Activated CD4-positive, alpha-beta T cell treated with anti-CD3 and anti-CD28 coated beads, Interleukin-2, Interleukin-6, amounts not matched to agents 100 ng/mL and 50 ng/mL, durations not matched to agents 16 hours and 8 hours (primary cell): ENCODE measurements at places on chromosomes 12 and 14.
A peak's percentile ranks its signal among the peaks of the same experiment; 100 is the strongest.

GRCh38 chr12:12240662-12241340 lies 26.0 kb downstream of the LRP6 start:
- DNase-seq, result no peak

- peak; percentile 7 for DNase-seq
These were observed 592 bp upstream of the KCNK10 start for GRCh38 chr14:88323523-88324199.

GRCh38 chr12:30870491-30871265 lies 55.9 kb upstream of the TSPAN11 start:
- no peak for DNase-seq

DNA sequence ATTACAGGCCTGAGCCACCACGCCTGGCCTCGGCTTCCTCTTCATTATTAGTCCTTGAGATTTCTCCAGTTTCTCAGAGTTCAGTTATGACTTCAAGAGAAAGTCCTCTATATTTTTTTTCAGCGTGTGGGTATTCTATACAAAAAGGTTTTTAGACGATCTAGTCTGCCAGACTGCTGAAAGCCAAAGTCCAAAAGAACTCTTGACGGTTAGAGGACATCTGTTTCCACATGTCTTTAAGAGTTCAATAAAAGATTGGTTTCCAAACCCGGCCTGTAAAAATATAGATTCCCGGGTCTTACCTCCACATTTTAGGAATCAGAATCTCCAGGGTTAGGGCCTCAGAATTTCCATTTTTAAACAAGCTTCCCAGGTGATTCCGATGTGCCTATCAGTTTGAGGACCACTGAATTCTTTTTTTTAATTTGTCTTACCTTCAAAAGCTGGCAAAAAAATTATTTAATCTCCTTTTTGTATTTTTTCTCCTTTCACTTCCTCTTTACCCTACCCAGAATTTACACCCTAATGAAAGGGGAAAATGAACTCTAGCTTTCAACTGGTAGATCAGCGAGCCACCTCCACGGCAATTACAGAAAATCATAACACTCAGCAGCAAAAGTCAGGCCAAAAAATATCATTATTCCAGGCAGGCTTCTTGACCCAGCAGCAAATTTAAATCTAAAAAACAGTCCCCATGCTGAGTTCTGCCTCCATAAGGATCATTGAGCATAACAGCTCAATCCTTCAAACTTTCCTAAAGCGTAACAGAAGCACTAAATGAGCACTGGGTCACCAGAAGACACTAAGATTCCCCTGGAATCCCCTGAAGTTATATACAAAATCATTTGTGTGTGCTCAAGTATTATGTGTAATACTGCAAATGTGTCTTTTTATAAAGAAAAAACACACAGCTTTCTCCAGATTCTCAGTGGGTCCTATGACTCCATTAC lies 8.7 kb downstream of the NT5DC3 start:
- DNase-seq, result no peak

GRCh38 chr12:9741726-9742125 lies 8.8 kb upstream of the CLECL1 start:
- peak; percentile 89 for DNase-seq
